Stimulated activated CD8-positive, alpha-beta memory T cell treated with anti-CD3 and anti-CD28 coated beads, Interleukin-4, amount 100 ng/mL, for 4 hours (primary cell): ENCODE measurements at places on chromosomes 11 and 22.
A peak's percentile ranks its signal among the peaks of the same experiment; 100 is the strongest.

GRCh38 chr11:75263944-75264349, 23.4 kb downstream of the TPBGL start:
- DNase-seq = no peak

- DNase-seq = peak; percentile 62
Measured at GRCh38 chr22:38758276-38758945, 2.6 kb upstream of the SUN2 start.

- DNase-seq = no peak
Measured at GRCh38 chr11:44878711-44879110, 72.0 kb downstream of the TP53I11 start.

DNA sequence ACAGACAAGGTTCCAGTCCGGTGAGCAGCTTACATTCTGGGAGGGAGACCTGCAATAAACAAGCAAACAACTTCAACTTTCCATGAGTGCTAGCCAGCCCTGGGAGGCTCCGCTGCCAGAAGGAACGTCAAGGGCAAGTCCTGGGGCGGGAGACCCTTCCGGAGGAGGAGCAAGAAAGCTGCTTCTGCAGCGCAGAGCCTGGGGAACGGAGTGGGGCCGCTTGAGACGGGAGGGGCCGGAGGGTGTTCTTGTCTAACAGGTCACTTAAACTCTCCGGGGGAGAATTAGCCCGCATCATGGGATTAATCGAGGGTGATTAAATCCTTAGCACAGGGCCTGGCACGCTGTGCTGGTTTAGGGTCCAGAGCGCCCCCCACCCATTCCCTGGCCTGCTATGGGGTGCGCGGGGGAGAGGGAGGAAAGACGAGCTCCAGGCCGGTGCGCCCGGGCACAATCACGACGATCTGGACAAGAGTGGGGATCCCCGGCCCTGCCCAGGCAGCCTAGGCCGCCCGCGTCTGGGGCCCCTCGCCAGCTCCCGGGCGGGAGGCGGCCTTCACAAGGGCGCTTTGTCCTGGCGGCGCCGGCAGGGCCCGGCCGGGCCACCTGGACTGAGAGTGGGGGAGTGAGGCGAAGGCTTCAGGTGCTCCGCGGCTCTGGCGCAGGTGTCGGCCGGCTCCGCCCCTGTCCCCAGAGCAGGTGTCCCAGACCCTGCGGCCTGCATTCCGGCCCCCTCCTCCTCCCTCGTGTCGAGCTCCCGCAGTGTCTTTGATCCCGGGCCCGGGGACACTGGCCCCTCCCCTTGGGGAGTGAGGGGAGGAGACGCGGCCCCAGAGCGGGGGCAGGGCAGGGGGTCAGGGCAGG, 663 bp upstream of the LARGE2 start:
- no peak for DNase-seq

GRCh38 chr11:68370211-68371111, 58.1 kb downstream of the LRP5 start:
- DNase-seq = no peak

GRCh38 chr11:125569915-125570621, 791 bp downstream of the EI24 start:
- DNase-seq = no peak

- no peak for DNase-seq
Measured at GRCh38 chr11:119103793-119104192, 2.1 kb upstream of the DPAGT1 start.

DNA sequence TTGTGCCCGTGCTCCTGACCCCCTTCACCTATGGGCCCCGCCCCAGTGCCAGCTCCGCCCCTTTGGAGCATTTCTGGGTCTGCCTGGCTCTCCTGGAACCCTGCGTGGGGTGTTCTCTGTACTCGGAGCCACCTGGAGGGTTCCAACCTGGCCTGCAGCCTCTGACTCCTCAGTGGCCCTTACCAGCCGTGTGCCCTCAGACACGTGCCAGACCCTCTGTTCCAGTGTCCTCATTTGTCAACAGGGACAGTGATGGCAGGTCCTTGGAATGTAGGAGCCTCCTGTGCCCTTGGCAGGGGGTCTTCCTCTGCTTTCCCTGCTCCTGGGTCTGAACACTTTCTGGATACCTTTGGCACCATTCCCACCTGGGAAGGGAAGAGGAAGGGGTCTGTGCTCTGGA, 96.4 kb downstream of the CACNA1I start:
- DNase-seq = no peak

- DNase-seq = no peak
Measured at GRCh38 chr22:27729246-27729645, 72.3 kb downstream of the MN1 start.

- DNase-seq = no peak
Measured at GRCh38 chr11:36672815-36673450, 74.9 kb upstream of the RAG2 start.

DNA sequence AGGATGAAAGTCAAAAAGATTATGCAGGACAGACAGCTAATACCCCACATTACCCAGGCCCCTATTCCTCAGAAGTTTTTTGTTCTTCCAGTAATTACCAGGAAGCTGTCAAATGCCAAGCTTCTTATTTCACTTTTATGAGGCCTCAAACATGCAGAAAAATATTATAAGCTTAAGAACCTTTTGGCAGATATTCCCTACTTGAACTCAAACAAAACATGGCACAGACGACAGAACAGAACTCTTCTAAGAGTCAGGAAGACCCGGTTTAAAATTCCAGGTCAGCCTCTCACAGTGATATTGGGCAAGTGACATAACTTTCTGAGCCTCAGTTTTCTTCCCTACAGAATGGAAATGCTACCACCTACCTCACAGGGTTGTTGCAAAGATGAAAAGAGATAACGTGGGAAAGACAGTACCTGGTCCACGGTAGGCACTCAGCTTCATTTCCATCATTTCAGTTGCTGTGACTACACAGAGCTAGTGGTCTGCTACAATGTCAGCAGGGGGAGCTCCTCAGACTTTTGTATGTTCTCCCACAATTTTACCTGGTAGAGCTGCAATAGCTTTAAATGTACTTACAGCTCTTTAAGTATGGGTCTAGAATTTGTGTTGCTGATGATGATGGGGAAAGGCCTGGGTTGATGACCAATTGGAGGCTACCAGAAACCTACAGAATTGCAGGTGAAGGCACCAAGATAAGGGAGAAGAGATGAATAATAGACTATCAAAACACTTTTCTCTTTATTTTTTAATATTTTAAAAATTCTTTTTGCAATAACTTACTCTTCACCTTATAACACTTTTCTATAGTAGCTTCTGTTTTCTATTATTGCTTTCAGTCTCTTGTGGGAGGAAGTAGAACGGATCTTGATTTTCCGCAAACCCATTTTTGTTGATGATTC, 98.3 kb upstream of the CHRM4 start:
- DNase-seq = no peak

DNA sequence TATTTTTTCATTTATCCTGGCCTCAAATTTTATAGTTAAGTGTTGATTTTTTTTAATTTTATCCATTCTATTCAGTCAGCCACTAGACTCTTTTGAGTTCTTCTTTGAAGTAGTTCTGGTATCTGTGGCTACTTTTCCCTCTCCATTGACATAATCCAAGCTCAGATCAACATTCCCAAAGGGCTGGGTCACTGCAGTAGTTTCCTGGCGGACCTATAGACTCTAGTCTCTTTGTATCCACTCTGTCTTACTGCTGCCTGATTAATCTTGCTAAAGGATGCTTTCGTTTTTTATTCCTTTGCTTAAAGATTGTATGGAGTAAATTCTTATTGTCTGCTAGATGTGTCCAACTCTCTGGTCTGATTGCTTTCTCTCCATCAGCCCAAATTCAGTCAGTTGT, 87.6 kb downstream of the UVRAG start:
- DNase-seq = no peak

- no peak for DNase-seq
Measured at GRCh38 chr11:61297746-61298145, 2.6 kb upstream of the VWCE start.

- DNase-seq = no peak
Measured at GRCh38 chr11:131518305-131518838, 148.0 kb downstream of the NTM start.

DNA sequence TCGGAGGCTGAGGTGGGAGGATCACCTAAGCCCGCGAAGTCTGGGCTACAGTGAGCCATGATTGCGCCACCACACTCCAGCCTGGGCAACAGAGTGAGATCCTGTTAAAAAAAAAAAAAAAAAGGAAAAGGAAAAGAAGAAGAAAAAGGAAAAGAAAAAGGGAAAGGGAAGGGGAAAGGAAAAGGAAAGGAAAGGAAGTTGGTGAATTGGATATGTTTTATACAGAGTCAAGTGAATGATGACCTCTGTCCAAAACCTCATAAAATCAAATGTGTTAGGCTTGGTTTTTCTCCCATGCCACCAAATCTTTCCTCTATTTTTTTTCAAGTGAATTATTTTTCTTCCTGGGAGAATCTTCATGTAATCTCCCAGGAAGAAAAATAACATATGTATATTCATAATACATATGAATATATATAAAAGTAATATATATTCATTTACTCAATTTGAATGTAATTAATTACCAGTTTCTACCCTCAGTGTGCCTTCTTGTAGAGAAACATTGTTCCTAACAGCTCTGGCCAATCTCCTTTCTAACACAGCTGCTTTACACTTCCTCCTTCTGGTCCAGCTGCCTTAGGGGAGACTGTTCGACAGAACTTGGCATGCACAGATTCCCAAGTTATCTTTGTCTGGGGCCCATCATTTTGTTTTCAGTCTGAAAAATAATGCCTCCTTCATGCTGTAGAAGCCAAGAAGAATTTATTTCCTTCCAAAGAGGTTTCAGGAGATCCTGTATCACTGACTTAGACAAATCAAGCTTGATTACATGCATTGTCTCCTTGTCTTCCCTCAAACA, 111.9 kb downstream of the CCDC34 start:
- no peak for DNase-seq

DNA sequence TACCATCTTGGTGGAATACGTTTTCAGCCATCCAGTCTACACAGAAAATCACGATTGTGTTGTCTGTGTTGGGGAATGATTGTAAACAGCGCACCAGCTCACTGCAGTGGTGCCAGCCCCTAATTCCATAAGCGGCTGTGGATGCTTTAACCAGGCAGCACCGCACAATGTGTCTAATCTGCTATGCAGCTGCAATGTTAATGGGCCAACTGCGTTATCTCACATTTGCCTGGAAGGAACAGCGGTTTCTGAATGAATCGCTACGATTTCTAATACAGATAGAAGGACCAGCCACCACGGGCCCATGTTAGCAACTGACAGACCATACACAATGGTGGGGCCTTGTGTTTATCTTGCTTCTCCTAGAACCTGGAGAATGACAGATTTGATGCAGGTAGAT, 384.5 kb upstream of the KIRREL3 start:
- DNase-seq = no peak

DNA sequence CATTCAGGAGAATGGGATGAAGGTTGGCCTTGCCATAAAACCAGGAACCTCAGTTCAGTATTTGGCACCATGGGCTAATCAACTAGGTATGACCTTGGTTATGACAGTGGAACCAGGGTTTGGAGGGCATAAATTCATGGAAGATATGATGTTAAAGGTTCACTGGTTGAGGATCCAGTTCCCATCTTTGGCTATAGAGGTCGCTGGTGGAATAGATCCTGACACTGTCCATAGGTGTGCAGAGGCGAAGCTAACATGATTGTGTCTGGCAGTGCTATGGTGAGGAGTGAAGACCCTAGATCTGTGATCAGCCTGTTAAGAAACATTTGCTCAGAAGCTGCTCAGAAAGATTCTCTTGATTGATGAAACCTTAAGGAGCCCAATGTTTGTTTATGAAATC, 5.7 kb downstream of the NF2 start:
- DNase-seq = no peak

GRCh38 chr11:16920559-16920958, 93.7 kb downstream of the PLEKHA7 start:
- DNase-seq = no peak

DNA sequence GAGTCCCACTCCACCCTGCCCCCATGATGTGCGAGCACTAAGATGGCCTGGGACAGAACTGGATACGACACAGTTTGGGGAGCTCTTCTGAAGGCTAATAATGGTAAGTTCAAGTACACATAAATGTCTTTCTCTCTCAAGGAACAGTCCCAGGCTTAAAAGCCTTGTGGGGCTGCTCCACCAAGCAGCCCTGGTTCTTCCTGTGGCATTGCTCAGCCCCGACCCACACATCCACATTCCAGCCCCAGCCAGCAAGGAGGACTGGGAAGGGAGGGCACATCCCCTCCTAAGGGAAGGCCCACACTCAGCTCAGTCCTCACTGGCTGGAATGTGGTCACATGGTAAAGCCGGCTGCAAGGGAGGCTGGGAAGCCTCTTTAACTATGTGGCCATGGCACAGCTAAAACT, 13.3 kb upstream of the MB start:
- DNase-seq = no peak

GRCh38 chr22:28593299-28593698, 86.3 kb downstream of the TTC28 start:
- DNase-seq = no peak

DNA sequence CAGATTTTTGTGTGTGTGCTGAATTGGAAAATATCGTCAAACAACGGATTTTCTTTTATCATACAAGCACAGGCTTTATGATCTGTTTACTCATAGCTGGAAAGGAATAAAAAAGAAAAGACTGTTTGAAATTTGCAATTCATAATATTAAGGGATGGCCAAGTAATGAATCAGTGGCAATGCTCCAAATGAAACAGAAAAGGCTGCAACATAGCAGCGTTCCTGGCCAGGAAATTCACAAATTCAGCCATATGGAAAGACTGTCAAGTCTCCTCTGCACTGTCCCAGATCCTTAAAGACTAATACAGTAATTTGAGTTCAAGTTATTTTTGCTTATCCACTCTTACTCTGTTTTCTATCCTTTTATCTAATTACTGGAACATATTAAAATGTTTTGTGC, 98.2 kb downstream of the MSANTD4 start:
- DNase-seq = no peak

DNA sequence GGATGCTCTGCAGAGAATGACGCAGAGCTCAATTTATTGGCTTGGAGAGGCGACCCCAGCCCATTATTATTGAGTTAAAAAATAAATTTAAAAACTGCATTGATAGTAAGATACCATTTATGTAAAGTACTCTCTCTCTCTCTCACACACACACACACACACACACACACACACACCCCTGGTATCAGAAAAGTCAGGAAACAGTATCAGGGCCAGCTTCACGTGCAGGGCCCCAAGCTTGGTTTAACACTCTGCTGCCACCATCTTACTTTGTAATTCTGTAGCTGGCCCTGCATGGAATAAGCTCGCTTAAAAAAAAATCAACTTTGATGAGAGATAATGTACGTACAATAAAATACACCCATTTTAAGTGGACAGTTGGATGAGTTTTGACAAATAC, 59.8 kb upstream of the CD5 start:
- DNase-seq = no peak
